M059J (cell line): ENCODE measurements at places on chromosomes 3 and 15. TPM values are rescaled to one million over a fixed set of nuclear protein-coding genes. Genes with fewer than 3 reads are reported as not detected.

ONECUT1 gene
- total RNA-seq = 0.07 and 1.1 TPM in 2 replicates

SNX4 gene
- 48.2 and 54.5 TPM in 2 replicates for total RNA-seq

SLC27A2 gene
- 43.0 and 60.3 TPM in 2 replicates for total RNA-seq

DNA sequence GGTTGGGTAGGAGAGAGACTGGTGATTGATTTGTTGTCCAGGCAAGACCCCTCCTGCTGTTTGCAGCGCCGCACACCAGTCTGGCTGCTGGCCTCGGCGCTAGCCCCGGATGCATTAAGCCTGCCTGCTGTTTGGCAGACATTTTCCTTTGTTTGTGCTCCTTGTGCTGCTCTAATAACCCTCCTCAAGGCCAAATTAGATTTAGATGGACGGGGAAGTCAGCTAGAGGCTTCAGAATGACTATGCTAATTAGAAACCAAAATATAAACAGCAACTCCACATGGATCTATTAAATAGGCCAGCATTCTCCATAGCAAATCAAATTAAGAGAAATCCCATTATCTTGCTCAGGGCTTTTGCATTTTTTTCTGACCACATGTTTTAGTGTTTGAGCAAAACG lies 445.2 kb downstream of the SQOR start:
- DNase-seq = peak; percentile 51

DNA sequence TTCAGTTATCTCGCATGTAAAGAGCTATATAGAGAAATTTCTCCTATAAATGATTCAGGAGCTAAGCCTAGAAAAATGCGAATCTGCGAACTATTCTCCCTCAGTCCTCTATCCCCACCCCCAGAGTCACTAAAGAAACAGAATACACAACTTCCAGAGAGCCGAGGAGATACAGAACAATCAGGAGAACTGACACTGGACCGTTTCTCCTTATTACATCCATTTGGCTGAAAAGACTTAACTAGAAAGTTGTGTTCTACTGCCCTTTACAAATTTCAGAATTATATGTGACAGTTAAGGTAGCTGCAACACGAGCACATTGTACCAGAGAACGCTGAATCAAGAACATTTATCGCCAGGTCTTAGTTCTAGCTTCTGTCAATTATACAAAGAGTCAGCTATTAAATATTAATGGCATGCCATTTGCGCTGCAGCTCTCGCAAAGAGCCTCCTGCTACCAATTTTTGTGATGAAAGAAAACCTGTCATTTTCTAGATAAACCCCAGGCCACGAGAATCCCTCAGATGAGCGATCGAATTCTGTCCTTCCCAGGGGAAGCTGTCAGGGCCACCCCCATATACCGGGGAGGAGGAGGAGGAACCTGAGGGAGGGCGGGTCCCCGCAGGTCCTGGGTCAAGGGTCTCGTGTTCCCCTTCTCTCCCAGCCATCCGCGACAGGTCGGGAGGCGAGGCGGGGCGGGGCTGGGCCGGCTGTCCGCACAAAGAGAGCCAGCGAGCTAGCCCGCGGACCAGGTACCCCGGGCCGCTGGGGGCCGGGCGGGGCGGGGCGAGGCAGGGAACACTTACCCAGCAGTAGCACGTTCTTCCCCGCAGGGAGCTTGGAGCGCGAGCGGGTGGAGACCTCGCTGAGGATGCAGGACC lies 878 bp downstream of the DYNC1LI1 start:
- DNase-seq = peak; percentile 61

DNA sequence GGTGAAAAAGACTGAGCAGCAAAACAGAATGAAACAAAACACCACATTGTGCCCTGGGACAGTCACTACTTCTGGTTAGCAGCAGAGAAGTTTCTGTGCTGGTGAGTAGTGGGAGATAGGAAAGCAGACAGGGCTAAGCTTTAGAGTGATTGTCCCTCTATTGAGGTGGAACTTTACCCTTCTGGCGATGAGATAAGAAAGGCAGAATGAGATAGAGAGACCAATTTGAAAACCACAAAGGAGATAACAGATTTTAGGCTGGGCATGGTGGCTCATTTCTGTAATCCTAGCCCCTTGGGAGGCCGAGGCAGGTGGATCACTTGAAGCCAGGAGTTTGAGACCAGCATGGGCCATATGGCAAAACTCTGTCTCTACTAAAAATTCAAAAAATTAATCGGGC lies 208.5 kb downstream of the TBL1XR1 start:
- no peak for DNase-seq

GRCh38 chr15:52480990-52481389 lies 47.7 kb downstream of the MYO5A start:
- no peak for DNase-seq

DNA sequence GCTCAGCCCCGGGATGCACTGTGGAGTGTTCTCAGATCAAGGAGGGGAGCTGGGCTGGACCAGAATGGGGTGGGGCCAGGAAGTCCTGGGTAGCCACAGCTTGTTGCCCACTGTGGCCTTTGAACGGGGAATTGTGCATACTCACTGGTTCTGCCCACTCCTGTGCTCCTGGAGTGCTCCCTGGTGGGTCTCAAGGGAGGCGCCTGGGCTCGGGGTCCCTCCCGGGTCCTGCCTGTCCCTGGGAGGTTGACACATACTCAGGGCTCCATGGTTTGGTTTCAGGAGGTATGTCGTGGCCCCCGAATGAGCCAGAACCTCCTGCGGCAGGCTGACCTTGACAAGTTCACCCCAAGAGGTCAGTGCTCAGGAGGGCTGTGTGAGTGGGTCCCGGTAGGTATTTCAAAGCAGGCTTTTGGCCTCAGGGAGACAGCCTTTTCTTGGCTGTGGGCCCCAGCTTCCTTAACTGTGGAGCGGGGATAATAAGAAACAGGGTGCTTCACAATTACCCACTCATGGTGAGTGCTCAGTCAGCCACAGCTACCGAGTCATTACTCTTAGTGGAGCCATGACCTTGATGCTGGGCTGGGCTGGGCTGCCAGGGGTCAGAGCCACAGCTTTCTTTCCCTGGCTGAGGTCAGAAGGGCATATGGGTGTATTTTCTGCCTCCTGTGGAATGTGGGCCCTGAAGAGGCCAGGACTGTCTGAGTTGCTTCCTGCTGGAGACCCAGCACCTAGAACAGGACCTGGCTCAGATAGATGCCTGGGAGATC lies 7.6 kb downstream of the DNAH1 start:
- no peak for DNase-seq
